ENCODE measurements at places on chromosomes 13 and 19.

DNA sequence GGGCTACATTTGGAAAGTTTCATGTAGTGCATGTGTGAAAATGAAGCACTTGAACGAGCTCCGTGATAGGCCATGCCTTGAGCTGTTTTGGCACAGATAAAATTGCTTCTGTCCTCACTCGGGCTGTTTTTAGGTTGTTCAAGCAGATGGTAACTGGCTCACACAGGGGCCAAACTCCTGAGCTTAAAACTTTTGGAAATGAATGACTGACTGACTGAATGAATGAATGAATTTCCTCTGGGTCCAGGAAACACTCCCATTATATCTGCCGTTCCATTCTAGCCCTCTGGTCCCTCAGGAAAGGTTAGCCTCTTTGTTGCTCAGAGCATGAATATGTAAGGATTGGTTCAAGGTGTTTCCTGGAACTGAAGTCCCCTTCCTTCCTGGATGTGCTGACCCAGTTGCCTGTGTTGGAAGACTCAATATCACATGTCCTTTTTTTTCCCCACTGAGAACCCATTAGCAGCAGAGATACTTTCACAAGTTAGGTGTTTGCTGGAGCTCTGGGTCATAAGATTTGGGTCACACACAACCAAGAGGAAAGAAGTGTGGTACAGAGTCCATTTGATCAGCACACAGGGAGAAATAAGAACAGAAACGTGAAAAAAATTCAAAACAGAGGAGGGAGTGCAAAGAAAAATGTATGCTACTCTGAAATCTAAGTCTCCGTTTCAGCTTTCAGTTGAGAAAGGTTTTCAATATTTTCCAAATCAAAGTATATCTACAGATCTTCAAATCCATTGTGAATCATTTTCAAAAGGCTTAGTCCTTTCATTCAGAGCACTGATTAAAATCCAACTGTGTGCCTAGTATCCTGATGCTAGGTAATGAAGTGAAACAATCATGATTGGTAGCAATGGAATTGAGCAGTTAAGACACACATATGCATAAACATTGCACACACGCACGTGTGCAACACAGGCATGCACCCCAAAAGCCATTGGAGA lies 18.9 kb downstream of the MBNL2 start:
- DNase-seq = no peak

DNA sequence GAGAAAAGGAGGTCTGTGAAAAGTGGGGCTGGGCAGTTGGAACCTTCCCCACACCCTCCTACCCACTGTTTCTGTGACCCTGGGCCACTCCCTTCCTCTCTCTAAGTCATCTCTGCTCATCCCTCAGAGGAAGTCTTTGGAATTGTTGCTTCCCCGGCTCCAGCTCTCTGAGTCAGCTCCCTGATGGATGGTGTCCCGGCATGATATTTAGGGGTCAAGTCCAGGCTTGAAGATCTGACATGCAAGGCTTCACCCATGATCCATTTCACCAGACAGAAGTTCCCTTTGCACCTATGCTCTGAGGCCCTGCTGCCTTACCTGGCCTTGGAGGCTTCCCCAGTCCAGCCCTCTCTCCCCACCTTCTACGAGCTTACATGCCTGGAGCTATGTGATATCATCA lies 13.3 kb downstream of the EXOC3L2 start:
- DNase-seq = no peak

- no peak for DNase-seq
Observed at GRCh38 chr19:50327013-50327412, 2.2 kb downstream of the KCNC3 start.

DNA sequence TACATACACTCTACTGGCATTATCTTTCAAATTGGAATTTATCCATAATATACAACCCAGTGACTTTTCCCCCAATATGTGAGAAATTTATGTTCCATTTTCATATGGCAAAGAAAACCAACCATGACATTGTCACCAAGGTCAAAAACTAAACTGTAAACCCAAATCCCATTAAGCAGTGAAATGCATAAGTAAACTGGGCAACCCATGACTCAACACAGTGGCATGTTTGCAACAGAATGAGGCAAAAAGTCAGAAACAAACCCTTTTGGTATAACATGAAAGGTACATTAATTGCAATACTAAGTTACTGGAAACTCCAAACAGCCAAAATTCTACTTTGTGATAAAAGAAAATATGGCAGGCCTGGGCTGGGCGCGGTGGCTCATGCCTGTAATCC lies 4.9 kb downstream of the ZNF878 start:
- no peak for DNase-seq

- no peak for DNase-seq
Observed at GRCh38 chr19:42376177-42376555, 13.9 kb downstream of the CNFN start.

- DNase-seq = no peak
Observed at GRCh38 chr13:64327505-64328194, 2902.5 kb downstream of the PCDH9 start.

DNA sequence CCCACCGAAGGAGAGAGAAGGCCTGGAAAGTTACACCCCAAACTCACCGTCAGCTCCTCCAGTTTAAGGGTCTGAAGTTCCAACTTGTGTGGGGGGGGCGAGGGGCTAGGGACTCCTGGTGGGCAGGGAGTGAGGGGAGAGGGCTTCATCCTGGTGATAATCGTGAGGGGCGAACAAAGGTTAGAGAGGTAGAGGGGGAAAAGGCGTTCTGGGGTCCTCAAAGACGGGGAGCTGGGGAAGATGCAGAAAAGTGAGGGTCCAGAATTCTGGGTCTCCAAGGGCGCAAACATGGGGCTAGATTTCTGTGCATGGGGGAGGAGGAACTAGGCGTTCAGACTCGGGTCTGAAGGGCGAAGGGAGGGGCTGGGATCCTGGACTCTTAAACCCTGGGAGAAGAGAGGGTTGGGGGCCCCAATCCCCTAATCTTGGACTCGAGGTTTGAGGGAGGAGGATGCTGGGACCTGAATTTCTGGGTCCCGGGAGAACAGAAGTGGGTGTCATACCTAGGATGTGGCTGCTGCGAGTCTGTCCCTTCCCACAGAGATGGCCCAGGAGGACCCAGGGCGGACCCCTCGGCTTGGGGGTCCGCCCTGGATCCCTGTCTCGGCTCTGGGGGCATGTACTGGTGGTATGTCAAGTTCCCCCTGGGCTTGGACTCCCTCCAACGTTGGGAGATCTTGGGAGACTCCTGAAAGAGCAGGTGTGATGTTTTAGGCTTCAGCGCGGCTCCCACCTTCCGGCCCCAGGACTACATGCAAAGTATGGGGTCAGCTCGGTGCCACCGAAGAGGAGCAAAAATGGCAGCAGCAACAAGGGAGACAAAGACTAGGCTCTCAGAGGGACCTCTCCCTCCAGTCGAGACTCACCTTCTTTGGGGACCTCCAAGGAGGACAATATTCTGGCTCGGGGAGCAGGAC lies 4.5 kb downstream of the MAMSTR start:
- no peak for DNase-seq

- no peak for DNase-seq
Observed at GRCh38 chr13:36480726-36481427, 48.6 kb downstream of the CCNA1 start.

DNA sequence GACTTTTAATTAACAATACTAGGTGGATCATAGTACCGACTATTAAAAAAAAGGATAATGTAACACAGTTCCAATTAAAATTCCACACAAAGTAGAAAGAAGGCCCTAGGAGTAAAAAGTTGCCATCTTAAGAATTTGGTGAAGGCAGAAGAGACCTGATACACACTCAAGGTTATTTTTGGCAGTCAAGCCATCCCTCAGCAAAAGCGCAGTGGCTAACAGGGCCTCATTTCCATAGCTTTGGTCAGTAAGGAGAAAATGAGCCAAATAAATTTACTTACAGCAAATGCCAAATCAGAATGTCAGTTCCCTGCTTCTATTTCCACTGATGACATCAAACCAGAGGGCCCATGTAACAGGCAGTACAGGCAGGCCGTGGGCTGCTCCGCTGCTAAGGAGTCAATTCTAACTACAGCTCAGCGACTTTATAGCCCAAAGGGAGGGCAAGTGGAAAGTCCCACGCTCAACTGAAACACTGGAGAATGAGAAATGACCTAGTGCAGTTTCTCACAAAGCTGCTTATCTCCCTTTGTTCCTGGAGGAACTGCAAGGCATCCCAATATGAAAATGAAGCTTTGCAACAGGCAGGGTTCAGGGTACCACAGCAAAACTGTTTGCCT lies 6.3 kb downstream of the ARGLU1 start:
- peak; percentile 33 for DNase-seq

GRCh38 chr19:35397064-35397463 lies 26.2 kb downstream of the GPR42 start:
- DNase-seq = no peak

DNA sequence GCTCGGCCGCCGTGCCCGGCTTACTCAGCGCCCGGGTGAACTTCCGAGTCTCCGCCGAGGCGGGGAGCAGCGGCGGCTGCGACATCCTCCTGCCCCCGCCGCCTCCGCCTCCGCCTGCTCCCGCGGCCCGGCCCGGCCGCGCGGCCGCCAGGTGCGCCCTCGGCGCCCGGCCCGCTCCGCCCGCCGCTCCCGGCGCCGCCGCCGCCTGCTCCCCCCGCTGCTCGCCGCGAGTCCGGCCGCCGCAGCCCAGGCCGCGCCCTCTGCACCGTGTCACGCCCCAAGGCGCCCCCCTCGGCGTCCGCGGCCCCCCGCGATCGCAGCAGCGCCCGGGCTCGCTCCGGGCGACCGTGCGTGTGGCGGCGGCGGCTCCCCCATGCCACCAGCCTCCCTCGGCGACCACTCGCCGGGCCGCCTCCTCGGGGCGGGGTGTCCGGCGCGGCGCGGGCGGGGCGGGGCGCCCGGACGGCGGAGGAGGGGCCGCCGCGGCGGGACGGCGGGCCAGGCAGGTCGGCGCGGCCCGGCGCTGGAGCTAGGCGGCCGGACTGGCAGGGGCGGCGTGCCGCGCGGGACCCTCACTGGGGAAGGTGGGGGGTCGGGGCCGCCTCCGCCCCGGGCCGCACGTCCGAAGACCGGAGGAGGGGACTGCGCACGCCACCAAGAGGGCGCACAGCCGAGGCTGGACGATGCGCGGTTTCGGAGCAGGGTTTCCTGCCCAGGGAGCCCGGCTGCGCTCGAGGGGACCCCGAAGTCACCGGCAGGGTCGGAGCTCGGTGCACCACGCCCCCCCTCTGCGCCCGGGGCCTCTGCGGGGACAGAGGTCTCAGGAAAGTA lies 108.6 kb upstream of the DOCK9 start:
- peak; percentile 53 for DNase-seq

DNA sequence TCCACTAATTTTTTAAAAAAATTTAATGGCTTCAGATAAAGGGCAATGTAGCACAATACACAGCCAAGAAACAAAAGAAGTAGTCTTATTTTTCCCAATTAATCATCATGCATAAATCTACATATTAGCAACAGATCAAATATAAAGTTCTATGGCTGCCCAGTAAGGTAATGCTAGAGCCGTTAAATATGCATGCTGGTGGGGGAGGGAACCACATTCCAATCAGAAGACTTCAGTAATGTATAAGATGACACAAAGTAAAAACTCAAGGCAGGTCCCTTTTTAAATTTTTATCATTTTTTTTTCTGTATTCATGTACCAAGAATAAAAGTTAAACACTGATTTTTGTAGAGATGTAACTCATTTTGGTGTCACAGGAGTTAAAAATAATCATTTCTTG lies 62.0 kb downstream of the MPHOSPH8 start:
- no peak for DNase-seq

DNA sequence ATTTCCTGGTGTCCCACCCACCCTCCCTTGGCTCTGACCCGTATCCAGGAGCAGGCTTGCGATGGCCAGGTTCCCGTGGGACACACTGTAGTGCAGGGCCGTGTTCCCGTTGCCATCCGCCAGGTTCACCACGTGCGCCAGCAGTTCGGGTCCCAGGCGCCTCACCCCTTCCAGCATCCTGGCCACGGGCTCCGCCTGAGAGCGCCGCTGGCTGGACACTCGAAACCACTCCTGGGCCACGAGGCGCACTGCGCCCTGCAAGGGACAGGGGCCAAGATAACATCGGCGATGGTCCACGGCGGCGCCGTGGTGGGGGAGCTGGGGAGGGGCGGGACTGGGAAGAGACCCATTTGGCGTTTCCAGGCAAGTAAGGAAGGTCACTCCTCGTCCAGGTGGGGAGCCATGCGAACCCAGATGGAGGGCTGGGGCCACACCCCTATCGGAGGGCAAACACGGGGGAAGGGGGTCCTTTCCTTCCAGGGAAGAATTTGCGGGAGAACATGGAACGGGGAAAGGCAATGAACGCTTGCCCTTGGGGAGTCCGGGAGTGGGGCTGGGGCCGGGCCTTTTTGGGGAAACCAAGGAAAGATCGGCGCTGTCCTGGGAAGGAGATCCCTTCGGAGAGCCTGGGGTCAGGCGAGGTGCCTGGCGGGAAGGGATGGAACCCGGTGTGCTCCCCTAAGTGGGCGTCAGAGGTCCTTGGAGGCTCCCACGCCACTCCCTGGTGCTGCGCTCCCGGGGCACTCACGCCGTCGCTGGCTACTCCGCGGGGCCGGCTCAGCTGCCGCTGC lies 9.9 kb downstream of the KANK3 start:
- DNase-seq = no peak

DNA sequence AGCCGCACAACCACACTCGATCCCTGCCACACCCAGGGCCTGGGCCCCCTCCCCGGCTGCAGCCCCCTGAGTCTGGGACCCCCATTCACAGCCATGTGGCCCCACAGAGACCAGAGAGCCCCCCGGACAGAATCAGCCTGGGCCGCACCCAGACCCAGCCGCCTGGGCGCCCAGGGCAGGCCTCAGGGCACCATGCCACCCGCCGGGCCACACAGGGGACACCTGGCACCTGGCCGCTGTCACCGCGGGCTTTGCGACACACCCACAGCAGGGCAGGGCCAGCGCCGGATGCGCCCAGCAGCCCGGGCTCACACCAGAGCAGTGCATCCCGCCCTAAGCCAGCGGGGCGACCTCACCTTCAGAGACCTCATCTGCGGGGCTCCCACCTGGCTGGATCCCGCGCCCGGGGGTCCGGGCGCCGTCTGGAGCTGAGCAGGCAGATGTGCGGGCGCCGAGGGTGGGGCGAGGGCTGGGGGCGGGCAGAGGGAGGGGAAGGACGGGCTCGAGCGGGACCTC lies 443 bp downstream of the TBXA2R start:
- no peak for DNase-seq

DNA sequence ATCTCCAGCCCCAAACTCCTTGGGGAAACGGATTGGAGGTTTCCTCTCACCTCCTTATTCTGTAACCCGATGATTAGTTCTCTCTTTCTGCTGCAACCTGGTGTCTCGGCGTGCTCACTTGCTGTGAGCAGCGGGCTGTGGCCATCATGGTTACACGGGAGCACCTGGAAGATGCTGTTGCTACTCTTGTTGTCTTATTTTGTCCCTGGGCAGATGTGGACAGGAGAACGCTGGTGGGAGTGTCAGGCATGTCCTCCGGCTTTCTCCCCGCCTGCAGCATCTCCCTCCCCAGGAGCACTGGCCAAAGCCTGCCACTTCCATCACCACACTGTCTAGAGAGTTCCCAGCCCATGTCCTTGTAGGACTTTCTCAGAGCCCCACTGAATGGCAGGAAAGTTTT lies 211.8 kb upstream of the ZNF536 start:
- no peak for DNase-seq

Measured in activated CD4-positive, alpha-beta T cell treated with anti-CD3 and anti-CD28 coated beads, Interleukin-2, amount 50 U/mL, for 24 hours (primary cell).